ENCODE measurements at places on chromosomes 1 and 21.

DNA sequence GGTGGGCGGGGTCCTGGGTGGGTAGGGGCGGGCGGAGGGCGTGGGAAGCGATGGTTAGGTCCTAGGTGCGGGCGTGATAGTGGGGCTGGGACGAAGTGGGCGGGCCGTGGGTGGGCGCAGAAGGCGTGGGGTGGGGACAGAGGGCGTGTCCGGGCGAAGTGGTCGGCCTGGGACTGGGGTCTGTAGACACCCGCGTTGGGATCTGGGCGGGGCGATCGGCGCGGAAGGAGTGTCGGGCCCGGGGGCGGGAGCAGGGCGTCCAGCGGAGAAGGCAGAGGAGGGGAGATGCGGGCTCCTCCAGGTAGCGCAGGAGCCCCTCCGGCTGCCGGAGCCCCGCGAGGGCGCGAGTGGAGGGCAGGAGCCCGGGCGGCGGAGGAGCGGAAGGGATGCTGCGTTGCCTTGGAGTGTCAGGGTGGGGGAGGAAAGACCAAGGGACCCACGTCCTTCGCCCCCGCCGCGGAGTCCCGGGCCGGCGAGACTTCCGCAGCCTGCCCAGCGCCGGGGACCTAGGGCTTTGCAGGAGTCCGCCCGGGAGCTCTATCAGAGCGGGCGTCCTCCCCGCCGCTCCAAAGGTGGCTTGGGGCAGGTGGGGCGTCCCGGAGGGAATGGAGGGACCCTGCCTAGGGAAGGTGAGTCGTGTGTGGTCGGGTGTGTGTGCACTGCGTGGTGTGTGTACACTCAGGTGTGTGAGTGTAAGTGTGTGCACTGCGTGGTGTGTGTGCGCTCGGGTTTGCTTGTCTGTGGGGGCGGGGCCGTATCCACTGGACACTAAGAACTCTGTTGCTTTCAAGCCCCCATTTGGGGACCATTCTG is 27.0 kb upstream of the PRSS38 start:
- DNase-seq: no peak

GRCh38 chr1:59034925-59035324 is 251.1 kb upstream of the JUN start:
- DNase-seq: no peak

DNA sequence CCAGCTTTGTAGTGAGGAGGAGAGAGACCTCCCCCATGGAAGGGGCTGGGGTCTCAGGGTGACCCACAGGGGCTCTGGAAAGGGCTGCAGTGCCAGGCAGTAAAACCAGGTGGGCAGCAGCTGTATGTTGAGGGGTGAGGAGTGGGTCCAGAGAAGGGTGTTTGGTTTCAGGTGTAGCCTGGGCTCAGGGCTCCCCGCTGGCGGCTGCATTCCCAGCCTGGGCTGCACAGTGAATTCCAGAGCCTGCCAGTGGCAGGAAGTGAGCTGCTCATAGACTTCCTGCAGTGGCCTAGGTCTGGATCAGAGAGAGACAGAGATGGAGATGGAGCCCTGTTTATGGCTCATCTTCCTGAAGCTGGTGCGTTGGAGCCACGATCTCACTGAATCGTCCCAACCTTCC is 356.4 kb downstream of the PTPRU start:
- no peak for DNase-seq

- DNase-seq: no peak
Observed at GRCh38 chr1:217626321-217626720, 4.6 kb downstream of the GPATCH2 start.

- DNase-seq: no peak
Observed at GRCh38 chr1:160884579-160884978, 401 bp downstream of the ITLN1 start.

DNA sequence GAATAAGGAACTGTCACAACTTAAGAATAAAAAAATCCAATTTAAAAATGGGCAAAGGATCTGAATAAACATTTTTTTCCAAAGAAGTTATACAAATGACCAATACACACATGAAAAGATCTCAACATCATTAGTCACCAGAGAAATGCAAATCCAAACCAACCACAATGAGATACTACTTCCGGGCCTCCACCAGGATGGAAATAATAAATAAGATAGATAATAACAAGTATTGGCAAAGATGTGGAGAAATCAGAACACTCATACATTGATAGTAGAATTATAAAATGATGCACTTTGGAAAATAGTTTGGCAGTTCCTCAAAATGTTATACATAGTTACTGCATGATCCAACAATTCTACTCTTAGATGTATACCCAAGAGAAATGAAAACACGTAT is 18.7 kb downstream of the ZSWIM5 start:
- no peak for DNase-seq

GRCh38 chr1:26530895-26531598 is 1.5 kb downstream of the RPS6KA1 start:
- no peak for DNase-seq

- no peak for DNase-seq
Observed at GRCh38 chr21:39050841-39051587, 132.2 kb downstream of the PSMG1 start.

- no peak for DNase-seq
Observed at GRCh38 chr1:40884055-40884795, 22.1 kb upstream of the CITED4 start.

DNA sequence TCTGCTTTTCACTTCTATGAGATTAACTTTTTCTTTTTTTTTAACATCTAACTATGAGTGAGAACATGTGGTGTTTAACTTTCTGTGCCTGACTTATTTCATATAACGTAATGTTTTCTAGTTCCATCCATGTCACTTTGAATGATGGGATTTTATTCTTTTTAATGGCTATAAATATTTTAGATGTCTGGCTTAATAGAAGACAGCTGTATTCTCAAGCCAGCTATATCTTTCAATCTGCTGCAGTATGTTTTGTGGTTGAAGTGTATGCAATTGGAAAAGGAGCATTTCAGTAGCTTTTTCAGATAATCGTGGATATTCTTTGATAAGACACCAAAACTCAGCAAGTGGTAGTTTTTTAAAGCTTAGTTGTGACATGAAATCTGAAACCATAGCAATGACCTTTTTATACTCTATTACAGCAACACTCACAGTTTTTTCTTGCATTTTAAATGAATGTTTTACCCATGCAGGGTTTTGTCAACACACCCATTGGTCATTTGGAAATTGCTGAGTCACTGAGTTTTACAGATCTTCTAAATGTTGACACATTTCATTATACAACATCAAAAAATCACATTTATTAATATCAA is 5.7 kb upstream of the SVBP start:
- DNase-seq: no peak

GRCh38 chr1:150257624-150258585 is at the start of gene CA14:
Gene CA14 (plus strand): TSS chr1:150257774. CDS start chr1:150258129, 355 bp downstream.
- no peak for DNase-seq

DNA sequence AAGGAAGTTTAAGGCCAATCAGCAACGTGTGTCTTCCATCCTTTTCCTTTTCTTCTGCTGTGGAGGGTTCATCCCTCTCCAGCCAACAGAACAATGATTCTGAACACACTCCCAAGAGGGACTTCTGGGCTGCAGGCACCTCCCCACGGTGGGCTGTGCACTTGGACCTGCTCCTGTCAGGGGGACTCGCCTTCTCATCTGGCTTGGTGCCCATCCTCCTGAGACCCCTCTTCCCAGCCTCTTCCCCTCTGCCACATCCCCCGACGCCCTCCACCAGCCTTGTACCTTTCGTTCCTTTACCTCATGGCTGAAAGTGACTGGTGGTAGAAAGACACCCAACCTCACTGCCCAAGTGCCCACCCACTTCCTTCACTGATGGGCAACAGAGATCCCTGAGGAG is 26.0 kb upstream of the SLAMF9 start:
- DNase-seq: no peak

GRCh38 chr1:40905061-40905460 is 42.9 kb upstream of the CITED4 start:
- DNase-seq: no peak

DNA sequence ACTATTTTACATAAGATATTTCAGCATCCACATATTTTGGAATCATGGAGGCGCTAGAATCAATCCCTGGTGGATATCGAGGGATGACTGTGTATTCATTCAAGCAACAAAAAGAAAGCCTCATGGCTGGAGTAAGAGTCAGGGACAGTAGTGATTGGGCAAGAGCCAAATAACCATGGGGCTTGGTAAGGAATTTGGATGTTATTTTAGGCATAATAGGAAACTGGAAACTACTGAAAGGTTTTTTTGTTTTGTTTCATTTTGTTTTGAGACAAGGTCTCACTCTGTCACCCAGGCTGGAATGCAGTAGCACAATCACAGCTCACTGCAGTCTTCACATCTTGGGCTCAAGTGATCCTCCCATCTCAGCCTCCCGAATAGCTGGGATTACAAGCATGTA is 33.8 kb upstream of the EYA3 start:
- DNase-seq: no peak

DNA sequence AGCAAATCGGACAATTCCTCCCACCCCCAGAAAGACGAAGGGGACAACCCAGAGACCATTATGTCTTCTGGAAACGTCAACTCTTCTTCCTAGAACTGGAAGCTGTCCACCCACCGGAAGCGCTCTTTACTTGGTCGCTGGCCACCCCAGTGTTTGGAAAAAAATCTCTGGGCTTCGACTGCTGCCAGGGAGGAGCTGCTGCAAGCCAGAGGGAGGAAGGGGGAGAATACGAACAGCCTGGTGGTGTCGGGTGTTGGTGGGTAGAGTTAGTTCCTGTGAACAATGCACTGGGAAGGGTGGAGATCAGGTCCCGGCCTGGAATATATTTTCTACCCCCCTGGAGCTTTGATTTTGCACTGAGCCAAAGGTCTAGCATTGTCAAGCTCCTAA is 3.2 kb downstream of the S1PR1 start:
- no peak for DNase-seq

DNA sequence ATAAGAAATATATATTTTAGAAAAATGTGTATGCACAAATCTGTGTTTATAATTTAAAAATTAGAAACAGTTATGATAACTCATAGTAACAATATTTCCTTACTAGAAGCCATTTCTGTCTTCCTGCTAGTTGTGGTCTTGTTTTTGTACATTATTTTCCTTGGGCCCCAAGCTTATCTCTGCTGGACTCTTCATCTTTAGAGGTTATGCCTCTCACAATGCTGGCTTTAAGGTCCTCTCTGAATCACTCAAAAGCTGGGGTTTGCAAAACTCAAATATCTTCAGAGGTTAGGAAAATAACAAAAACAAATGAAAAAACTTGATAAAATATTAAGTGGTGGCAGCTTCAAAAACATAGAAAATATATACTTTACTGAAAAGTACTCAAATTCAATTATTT is 133.8 kb downstream of the PTPRC start:
- no peak for DNase-seq

GRCh38 chr1:239247285-239247684 is 139.1 kb upstream of the CHRM3 start:
- DNase-seq: no peak

GRCh38 chr1:161131523-161132409 is 701 bp downstream of the DEDD start:
- no peak for DNase-seq

DNA sequence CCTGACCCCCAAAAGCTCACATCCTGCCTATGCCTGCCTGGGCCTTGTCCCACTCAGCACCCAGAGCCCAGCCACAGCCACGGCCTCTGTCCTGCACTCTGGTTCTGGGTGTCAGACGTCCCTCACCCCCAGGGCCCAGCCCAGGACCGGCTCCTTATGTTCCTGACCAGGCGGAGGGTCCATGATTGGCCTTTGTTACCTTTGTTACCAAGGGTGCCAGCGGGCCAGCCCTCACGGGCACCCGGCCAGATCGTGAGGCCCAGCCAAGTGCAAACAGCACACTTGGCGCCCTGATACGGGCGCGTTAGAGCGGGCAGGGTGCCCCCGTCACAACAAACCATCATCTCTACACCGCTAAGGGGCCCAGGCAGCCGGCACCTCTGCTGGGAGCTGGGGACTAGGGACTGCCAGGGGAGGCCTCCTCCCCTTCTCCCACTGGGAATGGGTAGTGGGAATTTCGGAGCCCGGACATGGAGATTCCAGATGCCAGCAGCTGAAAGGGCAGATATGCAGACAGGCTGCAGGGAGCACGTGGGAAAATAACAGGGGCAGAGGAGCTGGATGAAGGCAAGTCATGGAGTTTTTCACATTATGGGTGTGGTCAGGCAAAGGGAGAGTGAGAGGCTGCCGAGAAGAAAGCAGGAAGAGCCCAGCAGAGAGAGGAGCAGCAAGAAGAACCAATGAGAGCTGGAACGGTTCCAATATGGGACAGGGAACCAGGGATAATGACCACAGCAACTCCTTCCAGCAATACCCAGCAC is 22.1 kb downstream of the HSPG2 start:
- DNase-seq: no peak

GRCh38 chr1:51729824-51730301 is 113.0 kb downstream of the OSBPL9 start:
- DNase-seq: peak; percentile 3

- no peak for DNase-seq
Observed at GRCh38 chr1:243962541-243962940, 88.5 kb upstream of the ZBTB18 start.

- no peak for DNase-seq
Observed at GRCh38 chr1:232319072-232319471, 310.9 kb downstream of the SIPA1L2 start.

DNA sequence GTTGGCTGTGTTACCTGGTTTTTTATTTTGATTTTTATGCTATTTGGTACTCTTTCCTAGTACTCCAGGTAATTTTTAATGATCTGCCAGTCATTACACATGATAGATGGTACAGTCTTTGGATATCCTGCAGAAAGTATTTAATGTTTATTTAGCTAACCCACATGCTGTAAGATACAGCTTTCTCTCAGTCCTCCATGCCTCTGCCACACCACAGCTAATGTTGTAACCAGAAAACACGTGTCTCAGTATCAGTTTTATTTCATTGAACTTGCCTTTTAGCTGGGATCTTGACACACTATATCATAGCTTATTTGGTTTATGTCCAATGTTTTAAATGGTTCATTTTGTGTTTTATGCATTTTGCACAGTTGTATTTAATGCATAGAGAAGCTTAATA is 1648.4 kb downstream of the KCNT2 start:
- DNase-seq: no peak

DNA sequence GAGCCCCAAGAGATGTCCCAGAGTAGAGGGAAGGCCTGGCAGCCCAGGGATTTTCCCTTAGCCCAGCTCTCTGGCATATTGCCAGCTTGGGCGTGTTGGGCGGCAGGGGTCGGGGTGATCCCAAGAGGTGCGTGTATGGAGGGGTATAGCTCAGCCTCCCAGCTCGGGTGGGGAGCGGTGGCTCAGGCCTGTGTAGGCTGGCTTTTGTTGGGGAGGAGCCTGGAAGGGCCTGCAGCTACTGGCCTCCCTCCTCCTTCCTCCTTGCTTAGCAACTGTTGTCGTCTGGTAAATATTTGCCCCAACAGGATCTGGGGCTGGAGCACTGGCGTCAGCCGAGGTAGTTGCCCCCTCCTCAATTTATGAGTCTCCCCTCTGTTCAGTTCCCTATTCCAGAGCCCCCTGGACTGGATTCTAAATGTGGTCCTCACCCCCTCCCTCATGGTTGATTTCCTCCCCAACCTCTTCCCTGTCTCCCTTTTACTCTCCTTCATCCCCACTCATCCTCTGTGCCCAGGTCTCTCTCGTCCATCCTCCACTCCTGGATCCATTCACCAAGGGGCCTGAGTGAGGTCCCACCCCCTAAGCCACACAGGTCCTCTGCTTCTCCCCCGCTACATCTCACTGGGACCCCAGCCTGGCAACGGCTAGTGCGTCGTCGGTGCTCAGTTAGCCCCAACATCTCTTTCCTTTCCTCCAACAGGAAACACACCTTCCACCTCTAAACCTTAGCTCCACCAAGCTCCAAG is 10.3 kb upstream of the LMNA start:
- peak; percentile 54 for DNase-seq

- DNase-seq: peak; percentile 26
Observed at GRCh38 chr1:51236531-51237350, 668 bp downstream of the RNF11 start.

Measured in T follicular helper cell (primary cell).